ENCODE measurements at places on chromosomes 1 and 21. TPM values are rescaled to one million over a fixed set of nuclear protein-coding genes. Genes with fewer than 3 reads are reported as not detected.
A peak's percentile ranks its signal among the peaks of the same experiment; 100 is the strongest.

- DNase-seq: no peak
Observed at GRCh38 chr1:66022904-66023620, 230.4 kb downstream of the PDE4B start.

GRCh38 chr21:34003428-34003827 is 70.0 kb upstream of the MRPS6 start:
- DNase-seq: no peak

GRCh38 chr1:245608271-245608670 is 453.5 kb downstream of the KIF26B start:
- DNase-seq: no peak

- no peak for DNase-seq
Observed at GRCh38 chr1:233435622-233436021, 108.1 kb downstream of the MAP3K21 start.

DNA sequence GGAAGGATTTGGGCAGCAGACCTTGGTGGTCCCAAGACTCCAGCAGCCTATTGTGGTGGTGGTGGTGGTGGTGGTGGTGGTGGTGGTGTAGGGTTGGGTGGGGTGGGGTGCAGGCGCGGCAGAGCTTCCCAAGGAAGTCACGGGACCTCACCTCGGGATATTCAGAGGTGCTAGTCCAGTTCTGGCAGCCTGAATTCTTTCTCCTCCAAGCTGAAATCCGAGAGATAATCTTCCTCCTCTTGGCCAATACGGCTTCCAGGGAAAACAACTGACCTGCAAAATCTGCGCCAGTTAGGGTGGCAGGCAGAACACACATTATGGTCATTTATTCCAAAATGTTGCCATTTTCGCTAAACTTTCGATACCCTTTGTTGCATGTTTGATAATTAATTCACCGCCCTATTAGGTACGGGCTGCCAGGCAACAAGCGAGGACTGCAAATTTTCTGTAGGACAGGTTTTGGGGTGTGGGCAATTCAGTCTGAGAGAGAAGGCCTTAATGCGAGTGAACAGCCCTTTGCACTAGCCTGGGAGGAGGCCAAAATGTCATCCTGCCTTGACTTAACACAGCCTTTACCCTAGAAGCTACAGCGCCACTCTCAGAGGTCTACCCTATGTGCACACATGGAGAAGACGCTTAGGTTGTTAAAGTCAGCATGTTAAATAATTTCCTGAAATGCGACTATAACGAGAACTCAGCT is 33.2 kb upstream of the BSDC1 start:
- no peak for DNase-seq

The AKNAD1 gene
- total RNA-seq: 0.67 TPM

DNA sequence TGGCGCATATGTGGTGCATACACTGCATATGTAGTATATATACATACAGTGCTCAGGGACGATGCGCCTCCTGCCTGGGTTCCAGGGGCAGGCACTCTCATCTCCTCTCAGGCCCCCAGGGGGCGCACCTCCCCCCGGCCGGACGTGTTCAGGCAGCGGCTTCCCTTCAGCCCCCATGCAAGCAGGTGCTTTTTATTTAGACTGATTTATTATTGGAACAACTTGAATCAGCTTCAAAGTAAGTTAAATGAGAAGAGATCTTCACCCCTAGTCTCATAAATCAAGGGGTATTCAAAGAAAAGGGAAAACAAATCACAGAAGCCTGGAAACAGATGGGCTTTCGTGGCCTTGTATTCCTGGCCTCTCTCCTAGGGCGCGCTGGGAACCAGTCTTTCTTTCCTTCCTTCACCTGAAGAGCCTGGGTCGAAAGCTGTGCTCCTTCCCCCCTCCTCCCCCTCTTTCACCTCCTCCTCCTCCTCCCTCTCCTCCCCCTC is 64.6 kb downstream of the UBIAD1 start:
- peak; percentile 73 for DNase-seq

The WNT3A gene
- total RNA-seq: 10.1 TPM

GRCh38 chr1:32394890-32395432 is 720 bp upstream of the BSDC1 start:
- DNase-seq: no peak

The NOS1AP gene
- total RNA-seq: 4.9 TPM

DNA sequence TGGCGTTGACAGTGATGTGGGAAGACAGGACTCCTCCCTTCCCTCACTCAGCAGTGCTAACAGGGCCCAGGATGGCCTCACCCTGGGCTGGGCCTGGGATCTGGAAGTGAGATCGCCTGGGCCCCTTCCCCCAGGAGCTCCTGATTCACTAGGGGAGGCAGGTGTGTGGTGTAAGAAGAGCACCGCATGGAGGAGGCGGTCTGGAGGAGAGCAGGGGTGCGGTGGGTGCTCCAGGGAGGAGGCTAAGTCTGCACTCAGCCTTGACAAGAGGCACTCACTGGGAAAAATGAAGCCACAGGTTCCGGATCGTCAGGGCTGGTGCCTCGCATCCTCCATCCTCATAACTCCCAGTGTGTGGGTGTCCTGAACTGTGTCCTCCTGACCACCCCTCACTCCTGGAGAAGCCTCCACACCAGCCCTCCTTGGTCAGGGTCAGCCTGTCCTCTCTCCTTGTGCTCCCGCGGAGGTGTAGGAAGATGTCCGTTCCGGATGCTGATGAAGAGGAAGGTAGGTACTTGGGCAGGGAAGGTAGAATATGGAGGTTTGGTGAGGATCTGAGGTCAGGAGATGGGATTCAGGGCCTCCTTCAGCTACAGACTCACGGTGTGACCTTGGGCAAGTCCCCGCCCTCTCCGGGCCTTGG is 142.1 kb upstream of the WNT4 start:
- no peak for DNase-seq

DNA sequence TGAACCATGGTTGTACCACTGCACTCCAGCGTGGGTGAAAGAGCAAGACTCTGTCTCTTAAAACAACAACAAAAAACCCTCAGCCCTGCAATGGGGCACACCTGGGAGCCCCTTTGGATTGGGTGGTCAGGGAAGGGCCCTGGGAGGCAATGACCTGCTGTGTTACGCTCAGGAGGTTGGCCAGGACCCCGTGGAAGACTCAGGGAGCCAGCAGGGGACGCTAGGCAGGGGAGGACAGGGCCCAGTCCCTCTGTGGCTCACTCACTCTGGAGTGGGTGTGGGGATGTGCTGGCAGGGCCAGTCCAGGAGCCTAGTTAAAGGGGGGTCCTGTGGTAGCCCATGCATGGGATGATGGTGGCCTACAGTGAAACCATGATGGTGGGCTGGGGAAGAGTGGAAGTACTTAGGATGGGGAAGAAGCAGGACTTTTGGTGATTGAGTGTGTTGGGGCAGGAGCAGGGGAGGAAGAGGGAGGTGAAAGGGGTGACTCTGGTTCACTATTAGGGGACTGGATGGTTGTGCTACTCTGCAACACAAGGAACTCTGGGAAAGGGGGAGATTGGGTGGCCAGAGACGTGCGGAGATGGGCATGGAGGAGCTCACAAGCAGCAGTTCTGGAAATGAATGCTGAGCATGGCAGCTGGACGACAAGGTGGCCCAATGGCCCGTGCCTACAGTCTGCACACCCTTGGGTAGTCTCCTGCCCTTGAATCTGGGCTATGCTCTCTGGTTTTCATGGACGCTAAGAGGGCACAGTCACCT is 56.3 kb upstream of the FAM20B start:
- no peak for DNase-seq

- no peak for DNase-seq
Observed at GRCh38 chr1:43233631-43234030, 36.2 kb upstream of the TMEM125 start.

GRCh38 chr1:199551967-199552565 is 475.4 kb upstream of the NR5A2 start:
- no peak for DNase-seq

The NBPF4 gene
- total RNA-seq: not detected

- no peak for DNase-seq
Observed at GRCh38 chr1:40722622-40723021, 31.1 kb downstream of the NFYC start.

DNA sequence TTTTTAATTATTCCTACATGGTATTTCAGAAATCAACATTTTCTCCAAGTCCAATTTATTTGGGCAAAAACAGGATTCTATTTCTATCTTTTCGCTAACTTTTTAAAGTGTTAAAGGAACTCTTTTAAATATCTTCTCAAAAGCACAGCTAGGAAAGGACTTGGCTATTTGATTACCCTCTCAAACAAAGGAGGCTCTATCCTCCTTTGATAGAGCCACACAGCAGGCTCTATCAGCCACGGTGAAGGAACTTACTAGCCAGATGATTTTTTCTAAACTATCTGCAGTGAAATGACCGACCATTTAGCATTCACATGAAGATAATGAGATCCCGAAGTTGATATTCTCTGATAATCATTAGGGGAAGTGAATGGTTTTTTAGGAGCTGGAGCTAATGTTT is 9.1 kb downstream of the ANGPTL7 start:
- no peak for DNase-seq

DNA sequence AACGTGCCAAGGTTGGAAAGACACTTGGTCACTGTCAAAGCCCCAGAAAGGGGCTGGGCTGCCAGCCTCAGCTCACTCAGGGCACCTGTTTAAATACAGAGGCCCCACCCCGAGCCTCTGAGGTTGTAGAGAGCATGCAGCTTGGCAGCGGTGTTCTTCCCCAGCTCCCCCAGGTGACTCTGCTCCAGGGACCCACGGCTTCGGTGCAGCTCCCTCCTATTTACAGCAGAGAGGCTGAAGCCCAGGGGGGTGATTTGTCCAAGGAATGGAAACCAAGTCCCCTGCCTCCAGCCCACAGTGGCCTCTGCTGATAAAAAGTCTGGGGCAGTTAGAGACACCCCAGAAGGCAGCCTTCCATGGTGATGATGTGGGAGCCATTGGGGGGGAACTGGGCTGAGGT is 9.1 kb upstream of the C1QA start:
- DNase-seq: no peak

GRCh38 chr1:245440922-245441321 is 286.1 kb downstream of the KIF26B start:
- DNase-seq: no peak

DNA sequence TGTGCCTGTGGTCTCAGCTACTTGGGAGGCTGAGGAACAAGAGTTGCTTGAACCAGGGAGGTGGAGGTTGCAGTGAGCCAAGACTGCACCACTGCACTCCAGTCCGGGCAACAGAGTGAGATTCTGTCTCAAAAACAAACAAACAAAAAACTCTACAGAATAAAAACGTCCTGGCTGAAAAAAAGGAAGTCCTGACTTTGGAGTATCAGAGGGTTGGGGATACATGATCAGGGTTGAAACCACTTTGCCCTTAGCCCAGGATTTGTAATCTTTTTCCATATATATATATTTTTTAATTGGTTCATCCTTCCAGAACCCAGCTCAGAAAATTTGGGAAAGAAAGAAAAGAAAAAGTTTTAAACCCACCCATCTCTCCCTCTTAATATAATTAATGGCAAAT is 6.5 kb downstream of the THEM4 start:
- DNase-seq: no peak

GRCh38 chr1:236083650-236084385 is 18.9 kb upstream of the NID1 start:
- DNase-seq: no peak

The SPRR2G gene
- not detected for total RNA-seq

The ALX3 gene
- not detected for total RNA-seq

DNA sequence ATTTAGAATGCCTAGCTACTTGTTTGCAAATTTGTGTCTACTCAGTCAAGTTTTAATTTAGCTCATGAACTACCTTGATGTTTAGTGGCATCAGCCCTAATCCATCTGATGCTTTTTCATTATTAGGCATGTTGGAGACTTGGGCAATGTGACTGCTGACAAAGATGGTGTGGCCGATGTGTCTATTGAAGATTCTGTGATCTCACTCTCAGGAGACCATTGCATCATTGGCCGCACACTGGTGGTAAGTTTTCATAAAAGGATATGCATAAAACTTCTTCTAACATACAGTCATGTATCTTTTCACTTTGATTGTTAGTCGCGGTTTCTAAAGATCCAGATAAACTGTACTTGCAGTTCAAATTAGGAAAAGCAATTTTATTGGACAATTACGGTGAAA is 7.6 kb downstream of the SOD1 start:
- no peak for DNase-seq

The CD1E gene
- total RNA-seq: 3.8 TPM

DNA sequence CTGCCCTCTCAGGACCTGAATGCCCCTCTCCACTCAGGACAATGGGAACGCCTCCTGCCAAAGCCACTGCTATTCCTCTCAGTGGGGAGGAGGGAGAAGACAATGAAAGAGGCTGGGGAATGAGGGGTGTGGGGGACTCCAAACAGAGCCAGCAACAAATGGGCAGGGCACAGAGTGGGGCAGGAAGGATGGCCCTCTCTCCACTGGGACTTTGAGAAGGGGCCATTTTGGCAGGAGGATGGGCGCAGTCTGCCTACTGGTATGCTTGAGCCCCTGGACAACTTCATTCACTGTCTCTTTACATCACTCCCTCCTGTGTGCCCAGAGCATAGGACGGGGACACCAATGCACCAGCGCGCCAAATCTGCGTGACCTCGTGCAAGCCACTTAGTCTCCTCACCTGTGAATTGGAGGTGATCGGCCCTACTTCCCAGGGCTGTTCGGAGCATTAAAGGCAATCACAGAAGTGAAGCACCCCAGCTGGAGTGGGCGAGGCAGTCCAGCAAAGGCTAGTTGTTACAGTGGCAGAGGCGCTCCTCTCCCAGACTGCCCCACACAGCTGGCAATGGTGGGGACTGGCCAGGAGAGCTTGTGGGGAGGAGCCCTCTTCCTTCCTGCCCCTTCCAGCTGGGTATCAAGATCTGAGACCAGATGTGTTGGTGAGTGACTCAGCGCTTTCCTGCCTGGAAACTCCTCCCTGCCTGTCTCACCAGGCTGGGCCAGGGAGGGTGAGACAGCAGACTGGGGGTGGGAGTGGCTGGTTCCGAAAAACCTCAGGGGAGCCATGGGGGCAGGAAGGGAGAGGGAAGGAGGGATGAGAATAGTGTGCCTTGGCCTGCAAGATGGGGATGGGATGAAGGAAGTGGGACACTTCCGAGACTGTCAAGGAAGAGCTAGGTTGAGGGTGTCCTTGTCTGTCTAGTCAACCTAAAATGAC is 22.4 kb upstream of the SYNC start:
- DNase-seq: peak; percentile 66

DNA sequence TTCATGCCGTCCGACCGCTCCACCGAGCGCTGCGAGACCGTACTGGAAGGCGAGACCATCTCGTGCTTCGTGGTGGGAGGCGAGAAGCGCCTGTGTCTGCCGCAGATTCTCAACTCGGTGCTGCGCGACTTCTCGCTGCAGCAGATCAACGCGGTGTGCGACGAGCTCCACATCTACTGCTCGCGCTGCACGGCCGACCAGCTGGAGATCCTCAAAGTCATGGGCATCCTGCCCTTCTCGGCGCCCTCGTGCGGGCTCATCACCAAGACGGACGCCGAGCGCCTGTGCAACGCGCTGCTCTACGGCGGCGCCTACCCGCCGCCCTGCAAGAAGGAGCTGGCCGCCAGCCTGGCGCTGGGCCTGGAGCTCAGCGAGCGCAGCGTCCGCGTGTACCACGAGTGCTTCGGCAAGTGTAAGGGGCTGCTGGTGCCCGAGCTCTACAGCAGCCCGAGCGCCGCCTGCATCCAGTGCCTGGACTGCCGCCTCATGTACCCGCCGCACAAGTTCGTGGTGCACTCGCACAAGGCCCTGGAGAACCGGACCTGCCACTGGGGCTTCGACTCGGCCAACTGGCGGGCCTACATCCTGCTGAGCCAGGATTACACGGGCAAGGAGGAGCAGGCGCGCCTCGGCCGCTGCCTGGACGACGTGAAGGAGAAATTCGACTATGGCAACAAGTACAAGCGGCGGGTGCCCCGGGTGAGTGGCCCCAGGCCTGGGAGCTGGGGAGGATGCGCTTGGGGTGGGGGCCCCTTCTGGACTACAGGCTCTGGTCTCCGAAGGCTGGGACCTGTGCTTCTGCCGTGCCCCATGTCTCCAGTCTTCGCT is 1.1 kb downstream of the SKI start:
- peak; percentile 86 for DNase-seq
